ENCODE measurements at places on chromosomes 4 and X.

DNA sequence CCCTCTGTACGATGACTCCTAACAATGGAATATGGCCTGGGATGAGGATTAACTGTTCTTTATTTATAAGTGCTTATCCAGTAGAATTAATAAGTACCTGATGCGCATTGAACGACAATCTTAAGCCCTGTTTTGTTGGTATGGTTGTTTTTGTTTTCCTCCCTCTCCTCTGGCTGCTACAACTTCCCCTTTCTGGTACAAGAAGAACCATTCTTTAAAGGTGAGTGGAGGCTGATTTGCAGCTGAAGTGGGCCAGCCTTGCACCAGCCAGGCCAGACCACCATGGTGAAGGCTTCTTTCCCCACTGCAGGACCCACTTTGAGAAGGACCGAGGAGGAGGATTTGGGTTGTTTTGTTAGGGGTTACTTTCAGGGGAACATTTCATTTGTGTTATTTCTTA lies 113.3 kb downstream of the PARM1 start:
- no peak for DNase-seq

DNA sequence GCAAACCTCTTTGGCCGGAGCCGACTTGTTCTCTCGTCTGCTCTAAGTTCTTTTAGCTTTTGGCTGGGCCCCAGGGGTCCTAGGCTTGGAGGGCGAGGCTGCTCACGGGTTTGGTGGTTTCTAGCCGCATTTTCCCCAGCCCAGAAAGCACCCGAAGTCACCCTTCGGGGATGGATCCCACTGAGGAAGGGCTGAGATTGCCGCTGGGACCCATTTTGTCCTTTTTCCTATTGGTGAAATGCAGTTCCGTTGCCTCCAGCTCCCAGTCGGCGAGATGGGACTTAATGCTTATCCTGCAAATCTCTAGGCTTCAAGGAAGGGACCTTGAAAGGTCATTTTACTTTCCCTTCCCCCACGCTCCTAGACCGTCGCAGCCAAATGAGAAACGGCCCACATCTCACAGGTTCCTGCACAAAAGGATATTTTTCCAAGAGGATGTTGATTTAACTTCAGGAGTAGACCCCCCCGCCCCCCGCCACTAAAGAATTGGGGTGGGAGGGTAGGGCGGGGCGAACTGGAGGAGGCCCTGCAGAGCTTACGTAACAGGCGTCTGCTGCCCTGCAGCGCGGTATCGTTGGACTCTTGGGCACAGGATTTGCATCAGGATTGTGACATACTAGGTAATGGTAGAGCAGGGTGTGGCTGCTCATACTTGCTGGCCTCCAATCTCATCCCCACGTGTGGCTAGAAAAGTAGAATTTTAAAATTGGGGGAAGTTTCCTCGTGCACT lies 564 bp downstream of the PGK1 start:
- no peak for DNase-seq

DNA sequence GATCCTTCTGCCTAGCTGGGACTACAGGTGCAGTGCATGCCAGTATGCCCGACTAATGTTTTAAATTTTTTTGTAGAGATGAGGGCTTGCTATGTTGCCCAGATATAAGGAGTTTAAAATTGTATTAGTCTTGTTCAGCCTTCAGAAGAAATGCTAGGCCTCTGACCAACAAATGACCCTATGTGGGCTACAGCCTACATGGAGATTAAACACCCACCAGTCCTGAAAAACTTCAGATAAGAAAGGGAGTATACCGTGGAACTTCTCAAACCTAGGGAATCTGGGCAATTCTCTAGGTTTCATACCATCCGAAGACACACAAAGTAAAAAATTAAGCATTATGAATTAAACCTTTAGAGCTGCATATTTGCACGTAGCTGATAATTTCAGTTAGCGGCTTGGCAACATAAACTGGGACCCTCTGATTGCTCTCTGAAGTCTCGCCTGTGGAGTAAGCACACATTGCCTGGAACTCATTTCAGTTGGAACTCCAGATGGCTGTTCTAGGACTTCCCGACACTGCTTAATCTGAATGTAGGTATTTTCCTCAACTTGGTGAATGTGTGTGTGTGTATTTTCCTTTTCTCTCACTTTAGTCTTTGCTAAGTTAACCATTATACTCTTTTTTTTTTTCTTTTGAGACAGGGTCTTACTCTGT lies 33.0 kb downstream of the MOB1B start:
- DNase-seq: no peak

DNA sequence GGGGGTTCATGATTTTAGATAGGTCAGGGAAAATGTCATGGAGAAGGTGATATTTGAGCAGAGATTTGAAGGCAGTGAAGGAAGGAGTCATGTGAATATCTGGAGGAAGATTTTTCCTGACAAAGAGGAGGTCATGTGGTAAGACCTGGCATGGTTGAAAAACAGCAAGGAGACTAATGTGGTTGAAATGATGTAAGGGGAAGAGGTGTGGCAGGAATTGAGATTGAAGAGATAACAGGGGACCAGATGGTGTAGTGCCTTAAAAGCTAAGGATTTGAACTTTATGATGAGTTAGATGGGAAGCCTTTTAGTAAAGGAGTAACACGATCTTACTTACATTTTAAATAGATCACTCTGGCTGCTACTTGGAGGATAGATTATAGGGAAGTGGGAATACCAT lies 210.9 kb downstream of the RTL9 start:
- DNase-seq: no peak

DNA sequence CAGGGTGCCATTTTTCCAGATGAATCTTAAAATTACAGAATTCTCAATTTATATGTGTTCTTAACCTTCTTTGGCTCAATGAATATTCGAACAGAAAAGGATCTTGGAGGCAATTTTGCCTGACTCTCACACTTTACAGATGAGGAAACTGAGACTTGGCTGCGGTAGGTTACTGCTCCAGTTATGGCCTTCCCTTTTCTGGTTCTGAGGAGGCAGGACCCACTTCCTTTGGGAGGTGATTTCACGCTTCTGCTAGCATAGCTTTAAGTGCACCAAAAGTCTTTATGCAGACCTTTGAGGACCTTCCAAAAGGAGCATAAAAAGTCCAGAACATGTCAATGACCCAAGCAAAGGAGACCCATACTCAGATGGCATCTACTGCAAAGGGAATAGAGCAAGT lies 44.7 kb upstream of the KLF3 start:
- no peak for DNase-seq

- no peak for DNase-seq
Observed at GRCh38 chr4:185958094-185958747, 110.7 kb upstream of the TLR3 start.

DNA sequence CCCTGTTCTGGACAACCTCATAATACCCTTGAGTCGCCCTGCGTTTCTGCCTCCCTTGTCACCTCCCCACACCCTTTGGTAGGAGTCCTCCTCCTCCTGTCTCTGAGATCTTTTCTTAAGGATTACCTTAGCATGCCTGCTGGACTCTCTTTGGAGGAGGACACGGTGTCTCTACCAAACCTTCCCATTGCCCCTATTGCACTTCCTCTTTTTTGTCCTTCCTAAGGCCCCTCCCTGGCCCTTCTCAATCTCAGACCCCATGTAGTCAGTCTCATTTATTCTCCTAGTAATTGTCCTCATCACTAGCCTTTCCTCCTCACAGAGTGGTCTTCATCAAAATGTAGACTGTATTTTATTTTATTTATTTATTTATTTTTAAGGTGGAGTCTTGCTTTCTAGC lies 335.0 kb upstream of the SFRP2 start:
- DNase-seq: no peak

DNA sequence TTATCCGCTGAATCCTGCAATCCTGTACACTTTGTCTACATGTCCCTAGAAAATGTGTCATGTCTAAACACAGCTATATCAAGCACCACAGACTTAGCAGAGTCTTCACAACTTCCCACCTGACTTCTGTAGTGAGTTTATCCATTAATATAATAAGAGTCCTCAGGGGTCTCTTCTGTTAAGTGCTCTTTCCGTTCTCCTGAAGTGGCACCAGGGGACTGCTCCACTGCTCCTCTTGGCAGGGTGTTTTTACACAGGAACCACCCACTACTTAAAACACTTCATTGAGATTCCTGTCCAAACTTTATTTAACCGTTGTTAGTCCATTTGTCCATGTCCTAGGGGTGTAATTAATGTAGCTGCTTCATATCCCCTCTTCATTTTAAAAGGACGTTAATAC lies 1000.4 kb downstream of the STPG2 start:
- DNase-seq: no peak

DNA sequence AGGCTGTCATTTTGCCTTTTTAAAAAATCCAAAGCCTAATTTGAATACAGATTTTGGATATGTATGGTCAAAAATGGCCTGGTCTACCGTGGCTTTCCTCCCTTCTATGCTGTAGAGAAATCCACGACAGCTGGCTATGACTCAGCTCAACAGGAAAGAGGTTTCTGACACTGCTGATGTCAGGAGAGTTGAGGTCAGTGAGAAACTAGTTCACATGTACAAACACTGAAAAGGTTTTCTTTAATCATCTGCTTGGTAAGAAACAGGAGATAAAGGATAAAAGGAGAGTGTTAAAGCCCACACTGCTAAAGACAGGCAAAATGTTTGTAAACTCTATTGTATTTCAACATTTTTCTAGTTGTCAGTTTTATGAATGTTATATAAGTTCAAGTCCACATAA lies 113.9 kb downstream of the NYX start:
- DNase-seq: peak; percentile 3

GRCh38 chr4:24328711-24329110 lies 255.6 kb downstream of the DHX15 start:
- DNase-seq: no peak

All from stimulated activated CD8-positive, alpha-beta memory T cell treated with anti-CD3 and anti-CD28 coated beads, Interleukin-4, amount 100 ng/mL, for 1 hour (primary cell).